Stimulated activated CD8-positive, alpha-beta memory T cell treated with anti-CD3 and anti-CD28 coated beads, Interleukin-4, amount 100 ng/mL, for 4 hours (primary cell): ENCODE measurements at places on chromosomes 3 and 15.

- DNase-seq, result no peak
Measured at GRCh38 chr3:152676810-152677379, 158.0 kb upstream of the P2RY1 start.

DNA sequence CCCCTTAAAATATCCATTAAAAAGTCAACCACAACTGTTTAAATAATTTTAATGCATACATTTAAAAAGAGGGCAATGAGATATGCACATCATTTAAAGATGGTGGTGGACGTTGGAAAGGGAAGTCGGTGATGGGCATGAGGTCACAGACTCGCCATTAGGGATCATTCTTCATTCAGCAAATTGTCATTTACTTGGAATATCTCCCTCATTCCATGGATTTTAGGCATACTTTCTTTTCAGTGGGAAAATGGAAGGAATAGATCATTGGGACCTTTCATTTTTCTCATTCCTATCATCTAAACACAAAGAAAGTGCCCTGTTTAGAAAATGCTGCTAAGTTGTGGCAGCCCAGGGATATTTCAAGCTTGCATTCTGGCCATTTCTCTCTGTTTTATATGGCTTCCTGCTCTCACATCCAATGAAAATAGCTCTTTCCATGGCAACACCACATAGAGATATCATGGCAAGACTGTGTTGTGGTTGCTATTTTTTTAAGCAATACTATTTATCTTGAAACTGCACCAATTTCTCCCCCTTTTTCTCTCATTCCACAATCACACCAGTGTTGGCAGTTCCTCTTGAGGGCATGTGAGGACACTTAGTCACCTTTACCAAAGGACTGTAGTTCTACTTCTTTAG lies 40.7 kb upstream of the LMCD1 start:
- no peak for DNase-seq

DNA sequence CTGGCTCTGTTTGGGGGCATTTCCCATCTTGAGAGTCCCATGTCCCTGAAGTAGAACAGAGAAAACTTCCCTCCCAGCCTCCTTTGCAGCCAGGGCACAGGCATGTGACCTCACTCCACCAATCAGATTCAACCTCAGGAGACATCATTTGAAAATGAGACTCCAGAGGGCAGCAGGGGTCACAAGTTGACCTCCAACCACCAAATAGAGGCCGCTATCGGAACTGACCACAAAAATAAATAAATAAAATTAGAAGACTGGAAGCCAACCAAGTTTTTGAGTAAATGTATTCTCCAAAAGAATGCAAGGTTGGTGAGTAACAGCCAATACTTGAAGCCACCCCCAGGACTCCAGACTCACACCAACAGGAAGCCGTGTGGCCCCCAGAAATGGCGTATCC lies 106.5 kb downstream of the CHSY1 start:
- DNase-seq, result no peak

GRCh38 chr3:177878957-177879356 lies 657.3 kb upstream of the KCNMB2 start:
- no peak for DNase-seq

- no peak for DNase-seq
Measured at GRCh38 chr15:49915822-49916221, 203.2 kb downstream of the ATP8B4 start.

- no peak for DNase-seq
Measured at GRCh38 chr3:122366379-122366749, 16.7 kb downstream of the MIX23 start.

- no peak for DNase-seq
Measured at GRCh38 chr3:43676441-43676840, 14.3 kb upstream of the ABHD5 start.

DNA sequence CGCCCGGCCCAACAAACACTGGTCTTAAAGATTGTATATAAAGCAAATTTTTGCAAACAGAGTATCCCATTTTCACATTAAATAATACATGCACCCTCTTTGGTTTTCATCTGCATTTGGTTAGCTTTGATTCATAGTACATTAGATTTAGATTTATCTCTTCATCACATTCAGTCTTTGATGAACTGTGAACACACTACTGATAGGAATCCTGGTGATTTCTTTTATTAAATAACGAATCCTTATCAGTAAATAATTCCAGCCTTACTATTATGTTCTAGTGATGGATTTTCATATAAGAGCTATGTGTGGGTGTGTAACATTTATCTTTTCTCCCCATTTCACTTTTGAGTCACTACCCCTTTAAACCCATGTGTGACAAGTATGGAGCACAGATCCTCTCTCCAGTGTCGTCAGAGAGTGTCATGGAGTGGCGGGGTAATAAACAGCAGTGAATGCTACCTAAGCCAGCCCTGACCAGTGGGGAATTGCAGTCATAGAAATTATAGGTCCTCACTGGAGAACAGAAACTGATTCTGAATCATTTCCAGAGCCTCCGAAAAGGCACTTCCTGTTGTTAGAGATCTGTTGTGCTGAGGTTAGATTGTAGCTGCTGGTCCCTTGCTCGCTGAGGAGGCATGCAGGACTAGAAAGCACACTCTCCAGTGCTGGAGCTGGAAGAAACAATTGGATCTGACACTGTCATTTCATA lies 22.0 kb downstream of the SLC7A14 start:
- DNase-seq, result no peak

DNA sequence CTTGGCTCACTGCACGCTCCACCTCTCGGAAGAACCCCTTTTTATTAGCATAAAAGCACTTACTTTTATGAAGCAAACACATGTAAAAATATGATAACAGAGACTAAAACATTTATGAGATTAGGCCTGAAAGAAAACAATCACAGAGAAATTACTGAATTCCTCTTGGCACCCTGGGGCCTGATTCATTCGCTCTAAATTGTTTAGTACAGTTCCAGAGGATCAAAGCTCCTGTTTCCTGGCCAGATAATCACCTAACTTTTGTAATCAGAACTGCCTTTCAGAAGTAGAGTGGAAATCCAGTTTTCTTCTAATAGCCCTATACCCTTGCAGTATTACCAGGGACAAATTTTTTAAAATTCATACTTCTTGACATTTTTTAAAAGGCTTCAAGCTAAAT lies 6.4 kb downstream of the NPAP1 start:
- no peak for DNase-seq

DNA sequence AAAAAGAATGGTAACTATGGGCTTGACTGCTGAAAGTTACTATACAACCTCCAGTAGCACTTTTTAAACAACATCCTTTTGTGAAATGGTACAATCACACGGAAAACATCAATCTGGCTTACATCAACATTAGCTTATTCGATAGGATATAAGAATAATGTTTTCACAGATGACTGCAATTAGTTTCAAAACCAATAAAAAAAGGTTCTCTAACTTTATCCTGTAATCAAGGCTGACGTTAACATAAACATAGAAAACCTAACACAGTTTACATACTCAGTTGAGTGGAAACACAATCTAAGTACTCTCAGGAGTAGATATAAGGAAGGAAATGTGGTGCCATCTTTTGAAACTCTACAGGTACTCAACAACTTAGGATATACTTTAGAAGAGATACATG lies 102.2 kb downstream of the DLG1 start:
- no peak for DNase-seq

DNA sequence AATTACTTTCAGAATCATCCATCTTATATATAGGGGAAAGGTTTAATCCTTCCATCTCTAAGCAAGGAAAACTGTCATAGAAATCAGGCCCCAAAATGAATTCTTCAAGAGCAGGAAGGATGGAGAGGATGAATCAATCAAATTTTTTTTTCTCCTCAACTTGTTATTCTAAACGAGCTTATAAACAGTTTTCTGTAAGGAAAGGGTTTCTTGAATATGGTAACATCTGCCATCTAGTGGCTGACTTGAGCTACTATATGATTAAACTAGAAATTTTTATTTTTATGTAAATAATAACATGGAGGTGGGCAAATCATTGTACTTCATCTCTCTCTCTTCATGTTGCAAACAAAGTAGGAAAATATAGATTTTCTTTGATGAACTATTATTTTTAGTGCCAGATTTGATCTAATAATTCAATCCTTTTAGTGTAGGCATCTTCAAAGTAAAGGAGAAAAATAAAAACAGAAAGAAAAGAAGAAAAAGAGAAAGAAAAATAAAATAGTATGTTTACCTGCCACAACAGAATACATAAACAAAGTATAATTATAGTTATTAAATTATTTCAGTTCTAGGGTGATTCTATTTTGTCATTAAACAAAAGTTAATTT lies 146.6 kb downstream of the SERPINI1 start:
- no peak for DNase-seq

DNA sequence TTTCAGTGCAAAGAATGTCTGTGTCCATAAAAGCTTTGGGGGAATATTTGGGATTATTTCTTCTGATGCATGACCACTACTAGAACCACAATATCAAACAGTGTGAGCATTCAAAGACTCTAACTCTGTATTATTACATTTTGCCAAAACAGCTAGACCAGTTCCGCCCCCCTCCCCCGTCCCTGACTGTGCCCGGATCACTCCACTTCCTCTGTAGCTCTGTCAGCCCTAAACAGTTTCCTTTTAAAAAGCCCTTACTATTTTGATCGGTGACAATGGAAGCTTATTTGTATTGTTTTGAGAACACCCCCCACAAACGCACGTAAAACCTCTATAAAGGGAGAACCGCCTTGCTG lies 36.6 kb upstream of the EPHB3 start:
- DNase-seq, result no peak

DNA sequence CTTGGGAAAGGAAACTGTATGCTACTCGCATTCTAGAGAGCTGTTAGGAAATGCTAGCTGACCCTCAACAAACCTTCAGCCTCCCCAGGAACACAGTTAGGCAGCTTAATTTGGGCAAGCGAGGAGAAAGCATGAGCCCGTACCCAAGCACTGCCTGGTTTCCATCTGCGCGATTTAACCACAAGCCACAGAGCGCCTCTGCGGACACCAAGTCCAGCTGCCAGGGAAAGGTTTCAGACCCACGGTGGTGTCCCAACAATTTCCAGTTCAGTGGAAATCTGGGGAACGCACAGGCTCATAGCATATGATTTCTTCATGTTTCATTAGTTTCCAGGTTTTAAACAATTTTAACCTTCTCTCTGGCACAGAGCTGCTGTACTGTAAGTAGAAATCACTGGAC lies 617.6 kb downstream of the FHIT start:
- no peak for DNase-seq

DNA sequence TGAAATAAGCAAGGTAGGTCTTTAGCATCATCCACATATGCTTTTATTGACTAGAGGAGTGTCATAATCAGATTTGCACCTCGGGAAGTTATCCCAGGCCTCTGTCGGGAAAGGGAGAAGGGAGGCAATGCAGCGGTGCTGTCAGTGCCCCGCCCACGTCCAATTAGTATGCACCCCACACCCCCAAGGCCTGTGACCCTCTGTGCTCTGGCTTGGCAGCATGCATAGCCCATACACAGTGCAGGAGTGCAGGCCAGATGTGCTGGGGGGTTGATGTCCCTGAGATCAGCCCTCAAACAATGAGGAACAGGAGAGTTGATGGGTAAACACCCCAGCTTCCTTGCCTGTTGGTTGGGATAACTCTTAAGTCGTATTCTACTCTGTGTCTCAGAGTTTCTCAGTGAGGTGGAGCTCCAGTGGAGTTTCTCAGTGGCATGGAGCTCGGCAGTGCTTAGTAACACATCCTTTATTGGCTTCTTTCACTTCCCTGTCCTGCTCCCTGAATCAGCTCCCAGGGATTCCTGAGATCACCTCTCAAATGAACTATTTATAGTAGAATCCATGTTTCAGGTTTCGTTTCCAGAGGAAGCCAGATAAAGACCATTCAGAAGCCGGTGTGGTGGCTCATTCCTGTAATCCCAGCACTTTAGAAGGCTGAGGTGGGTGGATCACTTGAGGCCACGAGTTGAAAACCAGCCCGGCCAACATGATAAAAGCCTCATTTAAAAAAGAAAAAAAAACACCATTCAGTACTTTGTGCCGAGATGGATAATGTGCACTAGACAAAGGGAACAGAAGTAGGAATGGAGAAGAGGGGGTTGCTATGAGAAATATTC lies 26.7 kb upstream of the NDUFB4 start:
- no peak for DNase-seq

GRCh38 chr15:35305946-35306345 lies 220.9 kb upstream of the NANOGP8 start:
- no peak for DNase-seq

DNA sequence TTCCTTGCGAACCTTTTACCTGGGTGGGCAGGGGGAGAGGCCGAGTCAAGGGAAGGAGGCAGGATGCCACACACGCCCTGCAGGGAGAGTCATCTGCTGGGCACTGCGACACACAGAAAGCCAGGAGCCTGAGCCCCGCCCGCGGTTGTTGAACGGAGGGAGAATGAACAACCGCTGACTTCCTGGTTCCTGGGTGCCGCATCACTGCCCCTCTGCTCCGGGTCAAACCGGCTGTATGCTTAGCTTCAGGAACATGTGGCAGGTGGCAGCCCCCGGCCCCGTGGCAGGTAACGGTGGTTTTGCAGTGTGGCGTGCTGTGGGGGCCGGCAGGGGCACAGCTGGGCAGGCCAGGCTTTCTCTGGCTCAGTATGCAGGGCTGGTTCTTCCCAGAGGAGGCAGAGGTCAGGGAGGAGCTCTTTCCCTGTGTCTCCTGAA lies 33.4 kb downstream of the APBA2 start:
- no peak for DNase-seq

GRCh38 chr3:14435175-14436014 lies 33.0 kb downstream of the SLC6A6 start:
- no peak for DNase-seq

GRCh38 chr3:103873897-103874545 lies 1439.2 kb downstream of the ZPLD1 start:
- no peak for DNase-seq

GRCh38 chr15:92142242-92143232 lies 251.1 kb upstream of the ST8SIA2 start:
- DNase-seq, result no peak
